ENCODE measurements at places on chromosomes 5 and 9. TPM values are rescaled to one million over a fixed set of nuclear protein-coding genes. Genes with fewer than 3 reads are reported as not detected.

DNA sequence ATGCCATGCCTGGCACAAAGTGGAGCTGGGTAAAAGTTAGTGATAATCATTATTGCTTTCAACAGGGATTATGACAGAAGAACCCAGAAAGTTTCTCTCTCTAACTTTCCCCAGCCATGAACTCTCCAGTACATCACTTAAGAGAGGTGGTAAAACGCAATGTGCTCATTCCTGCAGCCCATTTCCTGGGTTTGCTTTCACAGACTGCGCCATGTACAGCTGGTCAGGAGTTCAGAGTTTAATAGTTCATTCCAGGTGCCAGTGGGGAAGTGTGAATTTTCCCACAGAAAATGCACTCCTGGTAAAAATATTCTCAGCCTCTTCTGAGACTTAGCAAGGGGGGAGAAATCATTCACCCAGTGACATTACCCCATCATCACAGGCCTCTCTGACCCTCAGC, 35.5 kb downstream of the ADAM19 start:
- no peak for DNase-seq

DNA sequence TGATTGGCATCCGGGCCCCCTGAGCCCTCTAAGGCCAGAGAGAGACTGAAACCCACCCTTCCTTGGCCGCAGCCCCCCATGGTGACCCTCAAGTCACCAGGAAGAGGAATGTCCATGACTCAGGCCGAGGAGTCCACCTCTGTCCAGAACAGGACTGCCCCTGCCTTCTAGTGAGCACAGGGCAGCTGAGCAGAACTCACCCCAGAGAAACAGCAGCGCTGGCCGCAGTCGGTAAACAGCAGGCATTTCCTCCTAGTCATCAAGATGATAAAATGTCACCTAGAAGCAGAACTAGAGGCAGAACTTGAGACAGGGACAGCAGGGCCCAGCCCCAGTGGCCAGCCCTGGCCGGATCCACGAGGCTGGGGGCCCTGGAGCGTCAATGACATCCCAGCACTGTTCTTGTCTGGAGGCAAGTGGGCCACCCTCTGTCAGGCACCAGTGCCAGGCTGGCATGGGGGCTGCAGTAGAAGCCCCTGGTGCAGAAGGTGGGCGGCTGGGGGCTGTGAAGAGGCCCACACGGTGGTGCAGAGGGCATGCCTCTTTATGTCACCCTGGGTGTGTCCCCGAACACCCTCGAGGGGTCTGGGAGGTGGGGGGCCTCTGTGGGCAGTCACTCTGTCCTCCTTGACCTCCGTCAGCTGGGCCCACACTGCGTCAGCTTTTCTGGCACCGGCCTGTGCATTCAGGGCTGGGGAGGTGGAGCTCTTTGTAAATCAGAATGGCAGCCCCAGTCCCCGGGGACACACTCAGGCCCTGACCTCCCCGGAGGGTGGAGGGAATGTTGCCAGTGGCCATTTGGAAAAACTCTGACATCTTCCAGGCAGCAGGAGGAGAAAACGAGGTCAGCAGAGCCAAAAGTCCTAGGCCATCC, 83.0 kb downstream of the NTNG2 start:
- DNase-seq, result no peak

- no peak for DNase-seq
Measured at GRCh38 chr9:90815183-90815943, 13.7 kb downstream of the SYK start.

GRCh38 chr9:105141146-105141975, 103.1 kb upstream of the SLC44A1 start:
- DNase-seq, result no peak

DNA sequence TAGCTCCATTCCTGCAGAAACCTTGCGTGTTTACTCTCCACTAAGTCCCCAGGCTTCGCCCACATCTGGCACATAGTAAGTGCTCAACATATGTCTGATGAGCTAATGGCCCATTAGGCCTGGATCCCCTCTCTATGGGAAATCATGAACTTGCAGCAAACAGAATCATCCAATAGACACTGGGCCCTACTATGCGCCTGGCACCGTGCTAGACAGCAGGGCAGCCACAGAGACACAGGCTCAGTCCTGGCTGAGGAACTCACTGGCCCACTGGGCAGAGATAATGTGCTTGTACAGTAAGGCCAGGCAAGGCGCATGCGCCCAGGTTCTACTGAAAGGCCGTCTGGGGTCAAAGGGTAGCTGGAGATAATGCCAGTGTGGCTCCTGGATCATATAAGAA, 36.9 kb upstream of the FABP6 start:
- no peak for DNase-seq

- no peak for DNase-seq
Measured at GRCh38 chr9:111949919-111950318, 53.3 kb downstream of the UGCG start.

DNA sequence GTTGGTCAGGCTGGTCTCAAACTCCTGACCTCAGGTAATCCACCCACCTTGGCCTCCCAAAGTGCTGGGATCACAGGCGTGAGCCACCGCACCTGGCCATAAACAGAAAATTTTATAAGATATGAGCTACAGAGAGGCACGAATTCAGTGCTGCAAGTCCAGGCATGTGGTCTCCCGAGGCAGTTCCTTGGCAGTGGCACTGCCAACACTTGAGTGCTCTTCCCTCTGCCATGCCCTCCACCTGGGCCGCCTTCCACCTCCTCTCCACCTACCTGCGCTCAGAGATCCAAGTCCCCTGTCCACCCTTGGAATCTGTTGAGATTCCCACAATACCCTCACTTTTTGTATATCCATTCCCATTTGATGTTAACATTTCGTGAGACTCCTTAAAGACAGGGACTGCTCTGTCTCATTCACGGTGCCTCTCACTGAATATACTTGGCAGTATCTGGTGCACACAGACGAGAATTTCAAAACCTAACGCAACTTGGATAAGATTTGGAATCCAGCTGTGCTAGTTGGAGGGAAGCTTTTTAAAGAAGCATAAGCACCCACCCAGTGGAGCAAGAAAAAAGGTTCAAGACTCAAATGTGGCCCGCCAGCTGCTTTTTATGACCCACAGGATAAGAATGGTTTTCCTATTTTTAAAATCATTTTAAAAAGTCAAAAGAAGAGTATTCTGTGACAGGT, 68.3 kb downstream of the DCP2 start:
- no peak for DNase-seq

DNA sequence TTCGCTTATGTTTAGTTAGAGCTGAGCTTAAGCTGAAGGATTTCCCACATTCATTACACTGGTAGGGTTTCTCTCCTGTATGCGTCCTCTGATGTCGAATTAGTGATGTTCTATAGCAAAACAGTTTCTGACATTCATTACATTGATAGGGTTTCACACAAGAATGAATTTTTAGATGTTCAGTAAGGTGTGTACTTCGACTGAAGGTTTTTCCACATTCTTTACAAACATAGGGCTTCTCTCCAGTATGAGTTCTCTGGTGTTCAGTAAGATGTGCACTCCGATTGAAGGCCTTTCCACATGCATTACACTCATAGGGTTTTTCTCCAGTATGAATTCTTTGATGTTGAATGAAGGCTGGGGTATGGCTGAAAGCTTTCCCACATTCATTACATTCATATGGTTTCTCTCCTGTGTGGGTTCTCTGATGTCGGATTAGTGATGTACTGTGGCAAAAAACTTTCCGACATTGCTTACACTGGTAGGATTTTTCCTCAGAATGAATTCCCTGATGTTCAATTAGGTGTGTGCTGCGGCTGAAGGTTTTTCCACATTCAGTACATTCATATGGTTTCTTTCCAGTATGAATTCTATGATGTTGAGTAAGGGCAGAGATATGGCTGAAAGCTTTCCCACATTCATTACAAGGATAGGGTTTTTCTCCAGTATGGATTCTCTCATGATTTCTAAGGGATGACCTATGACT, 14.6 kb downstream of the ZNF883 start:
- DNase-seq, result no peak

DNA sequence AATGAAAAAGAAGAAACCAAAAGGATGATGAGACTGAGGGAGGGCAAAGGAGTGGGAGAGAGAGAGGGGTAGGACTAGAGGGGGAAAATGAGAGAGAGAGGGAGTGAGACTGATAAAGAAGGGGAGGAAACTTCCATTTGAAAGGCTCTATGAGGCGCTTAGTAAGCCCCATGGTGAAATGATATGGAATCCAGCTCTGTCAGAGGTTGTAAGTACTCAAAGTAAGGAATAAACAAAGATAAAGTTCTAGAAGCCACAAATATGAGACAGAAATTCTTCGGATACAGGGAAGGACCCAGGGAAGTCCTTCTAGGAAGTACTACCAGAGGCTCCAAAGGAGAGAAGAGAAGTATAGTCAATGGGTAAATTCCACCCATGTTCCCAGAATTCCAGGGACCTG, 21.7 kb upstream of the VLDLR start:
- DNase-seq, result no peak

DNA sequence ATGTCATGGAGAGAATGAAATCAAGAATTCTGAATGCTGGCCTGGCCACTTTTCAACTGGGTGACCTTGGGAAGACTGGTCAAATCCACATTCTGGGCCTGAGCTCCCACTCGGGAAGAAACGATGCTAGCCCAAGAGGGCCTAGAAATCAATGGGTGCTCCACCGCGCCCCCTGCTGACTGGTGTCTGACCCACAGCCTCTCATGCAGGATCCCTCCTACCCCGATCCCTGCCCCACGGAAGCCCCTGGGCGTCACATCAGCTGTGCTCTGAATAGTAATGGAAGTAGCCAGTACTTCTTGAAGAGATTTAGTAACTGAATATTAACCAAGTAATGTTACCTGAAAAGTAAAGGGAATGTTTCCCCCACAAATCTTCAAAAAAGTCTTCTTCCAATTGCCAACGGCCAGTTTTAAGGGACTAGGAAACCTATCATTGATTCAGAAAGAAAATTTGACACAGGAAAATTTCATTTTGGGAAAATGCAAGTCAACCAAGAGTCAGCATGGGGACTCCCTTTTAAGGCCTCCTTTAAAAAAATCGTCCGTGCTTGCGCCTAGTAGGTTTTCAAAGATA, 43.9 kb downstream of the CRB2 start:
- no peak for DNase-seq

DNA sequence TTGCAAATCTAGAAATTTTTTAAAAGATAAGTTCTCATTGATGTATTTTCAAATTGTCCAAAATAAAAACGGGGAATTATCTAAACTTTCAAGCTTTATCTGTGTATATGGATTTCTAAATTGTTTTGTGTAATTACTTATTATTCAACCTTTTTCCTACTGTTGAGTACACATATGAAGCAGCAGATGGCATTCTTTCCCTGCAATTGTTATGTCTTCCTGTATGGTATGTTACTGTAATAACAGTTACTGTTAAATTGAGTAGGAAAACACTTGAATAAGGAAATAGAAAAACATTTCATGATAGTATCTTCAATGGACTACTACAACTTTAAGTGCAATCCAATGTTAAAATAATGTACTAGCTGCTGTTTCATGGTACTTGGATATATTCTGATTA, 124.8 kb downstream of the RANBP17 start:
- DNase-seq, result peak; percentile 13

- DNase-seq, result no peak
Measured at GRCh38 chr5:60724126-60724525, 24.2 kb upstream of the DEPDC1B start.

- DNase-seq, result no peak
Measured at GRCh38 chr5:36377192-36377591, 75.5 kb upstream of the RANBP3L start.

- no peak for DNase-seq
Measured at GRCh38 chr5:106956886-106957285, 713.9 kb downstream of the EFNA5 start.

- no peak for DNase-seq
Measured at GRCh38 chr5:132313961-132314432, 19.8 kb downstream of the SLC22A4 start.

GRCh38 chr5:98593418-98593817, 180.0 kb upstream of the RGMB start:
- DNase-seq, result no peak

DNA sequence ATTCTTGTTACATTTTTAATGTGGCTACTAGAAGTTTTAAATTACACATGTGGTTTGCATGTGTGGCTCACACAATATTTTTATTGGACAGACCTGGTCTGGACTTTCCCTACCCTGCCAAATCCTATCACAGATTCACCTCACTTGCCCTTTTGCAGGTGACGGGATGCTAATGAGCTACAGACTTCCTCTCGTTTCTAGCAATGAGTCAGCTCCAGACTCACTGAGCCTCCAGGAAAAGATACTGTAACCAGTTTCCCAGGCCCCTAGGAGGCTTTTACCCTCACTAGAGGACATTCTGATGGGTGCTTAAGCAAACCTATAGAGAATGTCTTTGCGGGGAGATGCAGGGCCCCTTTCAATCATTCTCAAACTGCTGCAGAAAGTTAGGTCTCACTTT, 135.4 kb downstream of the WDR41 start:
- DNase-seq, result no peak

GRCh38 chr5:147397616-147398015, 112.3 kb downstream of the DPYSL3 start:
- DNase-seq, result no peak

GRCh38 chr5:170523142-170523551, 19.3 kb downstream of the KCNIP1 start:
- no peak for DNase-seq

- DNase-seq, result peak; percentile 86
Measured at GRCh38 chr5:137146402-137146890, 352.7 kb downstream of the SPOCK1 start.

DNA sequence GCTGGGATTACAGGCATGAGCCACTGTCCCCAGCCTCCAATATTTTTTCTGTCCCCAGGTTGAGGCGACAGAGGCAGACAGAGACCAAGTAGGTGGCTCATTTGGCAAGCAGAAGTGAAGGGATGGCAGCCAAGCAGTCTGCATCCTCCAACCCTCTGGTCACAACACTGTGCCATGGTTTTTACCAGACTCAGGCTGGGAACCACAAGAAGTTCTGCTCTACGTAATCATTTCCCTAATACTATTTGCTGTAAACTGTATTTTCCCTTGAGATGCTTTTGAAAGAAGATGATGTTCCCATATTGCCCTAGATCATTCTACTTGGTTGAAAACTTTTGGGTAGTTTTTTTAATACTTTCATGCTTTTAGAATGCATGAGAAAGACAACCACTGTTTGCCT, 40.5 kb downstream of the PTTG1 start:
- DNase-seq, result no peak

DNA sequence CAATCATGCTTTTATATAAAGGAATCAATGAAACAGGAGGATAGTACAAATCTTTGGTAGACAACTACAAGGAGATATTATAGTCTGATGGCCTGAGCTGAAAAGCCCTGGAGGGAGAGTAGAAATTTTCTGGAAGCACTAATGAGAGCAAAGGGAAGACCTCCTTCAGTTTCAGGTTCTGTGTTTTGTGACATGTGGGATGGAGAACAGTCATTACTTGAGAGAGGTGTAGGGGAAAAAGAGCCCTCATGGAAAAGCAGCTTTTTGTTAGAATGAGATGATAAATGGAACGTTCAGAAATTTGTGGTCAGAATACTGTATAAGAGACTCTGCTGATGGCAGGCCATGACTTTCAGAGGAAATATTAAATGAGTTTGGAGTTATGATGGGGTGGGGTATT, 360.6 kb upstream of the MEF2C start:
- no peak for DNase-seq

GRCh38 chr9:15220658-15221318, 86.2 kb downstream of the TTC39B start:
- DNase-seq, result no peak

Gene CEP78
- total RNA-seq, result 53.4 TPM

Gene ZNG1F
- 2.8 TPM for total RNA-seq

Gene PCAT7
- 0.19 TPM for total RNA-seq

Gene FAM221B
- total RNA-seq, result not detected

Gene PCDHGA7
- 0.91 TPM for total RNA-seq

Gene WNT8A
- not detected for total RNA-seq

Gene DCP2
- 56.8 TPM for total RNA-seq

Gene PLAC8L1
- not detected for total RNA-seq

Gene BAAT
- not detected for total RNA-seq

Gene PALM2AKAP2
- total RNA-seq, result 18.2 TPM

Gene PCDHAC2
- not detected for total RNA-seq

Gene EPB41L4B
- total RNA-seq, result 4.1 TPM
